MV-4-11 (cell line): ENCODE measurements at places on chromosomes 5 and 9.

GRCh38 chr5:107436201-107436600 is 234.5 kb downstream of the EFNA5 start:
- DNase-seq = no peak

- no peak for DNase-seq
Observed at GRCh38 chr5:77748160-77748559, 28.0 kb downstream of the TBCA start.

- DNase-seq = no peak
Observed at GRCh38 chr9:97528529-97529230, 27.2 kb downstream of the TMOD1 start.

DNA sequence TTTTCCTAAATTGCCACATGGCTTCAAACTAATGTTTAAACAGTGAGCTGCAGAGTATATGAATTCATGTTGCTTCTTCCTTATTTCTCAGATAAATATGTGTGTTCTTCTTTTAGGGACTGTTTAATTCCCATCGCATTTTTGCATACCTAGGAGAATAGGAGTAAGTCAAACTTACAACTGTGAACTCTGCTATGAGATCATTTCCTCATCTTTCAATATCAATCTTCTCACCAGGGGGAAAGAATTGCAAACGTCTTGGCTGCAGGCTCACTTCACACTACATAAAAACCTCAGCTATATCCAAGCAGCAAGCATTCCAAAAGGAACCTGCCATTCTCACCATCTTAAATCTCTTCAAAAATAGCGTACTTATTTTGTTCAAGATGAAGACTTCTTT is 271.0 kb downstream of the DNAH5 start:
- no peak for DNase-seq

- no peak for DNase-seq
Observed at GRCh38 chr5:24183981-24184380, 460.8 kb downstream of the CDH10 start.

DNA sequence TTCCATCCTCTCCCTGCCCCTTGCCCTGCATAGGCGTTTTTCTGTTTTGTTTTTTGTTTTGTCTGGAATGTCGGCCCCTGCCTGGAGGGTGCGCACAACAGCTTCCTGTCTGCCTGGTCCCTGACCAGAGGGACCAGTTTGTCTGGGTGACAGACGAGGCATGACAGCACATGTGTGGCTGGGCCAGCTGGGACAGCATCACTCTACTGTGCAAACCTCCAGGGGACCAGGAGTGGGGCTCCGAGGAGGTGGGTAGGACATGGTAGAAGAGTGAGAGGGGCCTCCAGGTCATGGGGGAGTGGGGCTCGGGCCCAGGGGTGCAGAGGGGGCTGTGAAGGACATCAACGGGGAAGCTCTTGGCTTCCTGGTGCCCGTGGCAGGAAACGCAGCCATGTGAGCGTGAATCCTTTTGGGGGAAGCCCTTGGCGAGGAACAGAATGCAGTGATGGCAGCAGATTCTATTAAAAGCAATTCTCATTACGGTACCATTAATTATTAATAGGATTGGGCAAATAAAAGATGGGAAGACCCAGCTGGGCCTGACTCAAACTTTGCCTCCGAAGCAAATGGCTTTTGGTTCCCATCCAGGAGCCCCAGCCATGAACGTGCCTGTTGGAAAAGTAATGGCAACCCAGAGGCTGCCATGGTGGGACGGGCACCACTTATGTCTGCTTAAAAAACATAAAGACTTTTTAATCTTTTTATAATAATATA is 184.4 kb upstream of the IER5L start:
- no peak for DNase-seq

DNA sequence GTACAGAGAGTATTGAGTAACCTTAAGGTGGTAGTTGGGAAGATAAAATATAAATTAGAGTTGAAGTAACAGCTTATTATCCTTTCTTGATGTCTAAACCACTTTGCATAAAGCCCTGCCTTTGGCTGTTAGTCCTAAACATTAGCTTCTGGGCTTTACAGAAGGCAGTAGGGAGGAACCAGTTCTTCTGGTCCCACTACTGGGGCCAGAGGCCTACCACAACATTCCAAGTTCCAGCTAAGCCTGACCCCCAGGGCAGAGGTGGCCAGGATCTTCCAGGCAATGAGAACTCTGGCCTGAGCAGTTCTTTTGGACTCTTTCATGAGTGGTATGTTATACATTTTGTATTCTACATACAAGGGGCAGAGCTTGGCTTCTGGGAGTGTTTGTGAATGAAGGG is 26.1 kb downstream of the DNAI1 start:
- DNase-seq = no peak

- no peak for DNase-seq
Observed at GRCh38 chr9:77903666-77904285, 127.8 kb downstream of the GNAQ start.

GRCh38 chr5:142491679-142492078 is 166.9 kb upstream of the SPRY4 start:
- DNase-seq = no peak

GRCh38 chr5:53350991-53351770 is 129.2 kb upstream of the FST start:
- DNase-seq = peak; percentile 12

DNA sequence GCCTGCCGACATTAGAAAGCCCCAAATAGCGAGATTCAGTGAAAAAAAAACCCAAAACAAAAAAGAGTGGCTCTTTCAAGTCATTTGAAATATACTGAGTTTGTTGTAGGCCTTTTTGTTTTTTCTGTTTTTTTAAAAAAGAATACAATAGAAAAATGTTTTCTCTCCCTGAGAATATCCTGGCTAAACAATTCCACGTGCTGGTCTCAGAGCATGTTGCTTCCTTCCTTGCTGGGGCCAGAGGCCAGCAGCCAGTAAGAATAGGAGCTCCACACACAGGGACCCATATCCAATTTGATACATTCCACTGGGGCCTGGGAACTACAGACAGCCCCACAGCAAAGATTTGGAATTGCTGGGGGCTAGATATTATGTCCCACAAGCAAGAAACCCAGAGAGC is 191.4 kb downstream of the HSPA4 start:
- DNase-seq = no peak

DNA sequence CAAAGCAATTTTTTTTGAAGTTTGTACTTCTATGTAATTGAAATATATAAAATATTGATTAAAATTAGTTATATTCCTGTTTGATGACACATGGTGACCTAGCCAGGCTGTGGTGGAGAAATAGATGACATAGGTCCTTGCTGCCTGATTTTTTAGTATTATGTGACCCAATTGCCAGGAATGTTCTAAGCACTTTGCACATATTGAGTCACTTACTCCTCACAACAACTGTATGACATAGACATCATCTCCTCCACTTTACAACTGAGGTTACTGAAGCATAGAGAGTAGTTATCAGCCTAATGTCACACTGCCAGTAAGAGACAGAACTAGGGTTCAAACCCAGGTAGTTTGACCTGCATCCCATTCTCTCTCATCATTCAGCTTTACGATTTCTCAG is 26.2 kb upstream of the SNX18 start:
- DNase-seq = no peak

DNA sequence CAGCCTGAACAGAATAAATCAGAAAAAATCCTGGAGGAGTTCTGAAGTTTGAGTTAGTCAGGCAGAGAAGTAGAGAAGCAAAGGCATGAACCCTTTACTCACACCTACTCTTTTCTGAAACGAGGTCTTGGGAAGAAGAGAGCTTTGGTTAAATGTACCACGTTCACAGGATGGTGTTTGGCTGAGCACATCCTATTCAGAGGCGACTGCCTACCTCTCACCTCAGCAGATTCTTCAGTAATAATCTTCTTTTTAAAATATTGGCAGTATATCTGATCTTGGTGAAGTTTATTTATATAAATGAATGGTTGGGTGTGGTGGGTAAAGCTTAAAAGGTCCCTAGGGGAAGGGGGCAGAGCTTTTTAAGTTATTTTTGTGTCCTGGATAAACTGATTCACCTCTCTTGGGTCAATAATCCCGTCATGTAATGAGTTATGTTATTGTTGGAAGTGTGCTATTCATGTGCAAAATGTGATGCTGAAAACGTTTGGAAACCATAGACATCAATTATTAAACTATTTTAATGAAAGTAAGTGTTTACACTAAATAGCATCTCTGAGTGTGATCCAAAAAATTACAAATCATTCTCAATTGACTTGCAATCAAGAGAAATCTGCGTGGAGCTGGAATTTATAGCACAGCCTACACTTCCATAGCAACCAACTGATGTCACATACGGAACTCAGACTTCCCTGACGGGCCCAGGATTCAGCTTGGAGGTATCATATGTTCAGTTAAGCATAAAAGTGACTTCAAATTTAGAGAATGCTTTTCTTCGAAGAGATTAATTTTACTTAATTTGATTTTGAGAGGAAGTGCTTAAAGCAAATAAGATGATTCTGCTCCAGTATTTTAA is 94.3 kb upstream of the EQTN start:
- no peak for DNase-seq

DNA sequence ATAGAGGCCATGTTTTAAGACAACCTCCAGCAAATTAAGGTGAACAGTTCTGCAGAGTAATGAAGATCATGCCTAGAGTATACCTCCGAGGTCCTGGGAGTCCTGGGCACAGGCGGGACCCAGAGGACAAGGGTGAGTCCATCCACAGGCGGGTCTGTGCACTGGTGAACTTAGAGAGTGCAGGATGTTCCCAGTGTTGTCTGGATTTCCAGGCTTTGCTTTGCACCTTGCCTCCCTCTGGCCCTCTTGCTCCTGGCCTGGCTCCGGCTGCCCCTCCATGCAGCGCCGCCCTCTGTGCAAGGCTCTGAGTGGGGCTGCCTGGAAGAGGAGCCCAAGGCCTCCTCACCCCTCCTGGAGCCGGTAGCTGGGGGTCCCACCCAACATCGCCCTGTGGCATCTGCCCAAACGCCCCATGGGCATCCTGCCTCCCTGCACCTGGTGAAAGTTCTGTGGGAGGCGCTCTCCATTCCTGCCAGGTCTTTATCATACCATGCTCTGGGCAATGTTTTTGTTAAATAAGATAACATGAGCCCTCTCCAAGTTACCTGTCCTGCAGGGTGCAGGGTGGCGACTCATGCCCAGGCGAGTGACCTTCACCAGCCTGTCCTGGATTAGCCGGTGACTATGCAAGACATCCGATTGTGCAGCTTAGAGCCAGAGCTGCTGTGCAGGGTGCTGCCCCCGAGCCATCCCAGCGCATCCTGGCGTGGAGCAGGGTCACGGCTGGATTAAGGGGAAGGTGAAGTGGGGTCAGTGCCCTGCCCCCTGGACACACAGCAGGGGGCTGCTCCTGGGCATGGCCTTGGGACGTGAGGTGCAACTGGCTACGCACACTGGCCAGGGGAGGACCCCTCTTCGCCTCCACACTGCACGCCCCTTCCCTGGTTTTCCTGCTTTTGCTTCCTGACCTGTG is 41.3 kb upstream of the LPCAT1 start:
- DNase-seq = no peak

DNA sequence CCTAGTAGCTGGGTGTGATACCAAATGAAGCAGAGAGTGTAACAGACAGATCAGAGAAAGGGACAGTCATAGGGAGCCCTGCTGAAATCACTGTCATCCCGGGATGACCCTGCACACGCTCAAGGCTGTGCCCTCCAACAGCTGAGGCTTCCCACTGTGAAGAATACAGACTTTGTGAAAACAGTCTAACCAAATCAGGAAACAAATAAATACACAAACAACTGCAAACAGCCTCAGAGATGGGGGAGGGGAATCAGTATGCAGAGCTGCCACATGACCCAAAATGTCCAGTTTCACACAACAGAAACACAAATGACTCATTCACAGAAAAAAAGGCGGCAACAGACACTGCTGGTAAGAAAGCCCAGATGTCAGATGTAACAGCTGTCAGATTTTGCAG is 101.9 kb downstream of the ADAMTS2 start:
- no peak for DNase-seq

GRCh38 chr5:96054311-96055030 is 92.8 kb upstream of the ELL2 start:
- peak; percentile 16 for DNase-seq

- peak; percentile 41 for DNase-seq
Observed at GRCh38 chr9:112841261-112841660, 49.4 kb downstream of the SLC46A2 start.

GRCh38 chr5:90888511-90889324 is 330.1 kb downstream of the ADGRV1 start:
- DNase-seq = no peak

DNA sequence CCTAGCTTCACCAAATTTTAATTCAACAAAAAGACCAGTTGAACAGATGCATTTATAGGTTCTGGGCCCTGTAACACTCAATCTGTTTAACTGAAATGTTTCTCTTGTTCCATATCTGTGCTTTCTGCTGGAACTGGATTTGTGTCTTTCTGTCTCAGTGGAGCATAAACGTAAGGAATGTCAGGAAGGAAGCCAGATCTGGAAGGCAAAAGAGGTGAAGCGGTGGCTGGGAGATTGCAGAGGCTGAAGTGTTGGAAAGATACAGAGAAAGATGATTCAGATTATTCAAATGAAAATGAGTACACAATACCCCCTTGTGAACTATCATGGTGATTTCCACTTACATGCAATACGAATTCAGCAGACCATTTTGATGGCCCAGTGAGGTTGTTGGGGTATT is 406.8 kb downstream of the BRINP1 start:
- no peak for DNase-seq

DNA sequence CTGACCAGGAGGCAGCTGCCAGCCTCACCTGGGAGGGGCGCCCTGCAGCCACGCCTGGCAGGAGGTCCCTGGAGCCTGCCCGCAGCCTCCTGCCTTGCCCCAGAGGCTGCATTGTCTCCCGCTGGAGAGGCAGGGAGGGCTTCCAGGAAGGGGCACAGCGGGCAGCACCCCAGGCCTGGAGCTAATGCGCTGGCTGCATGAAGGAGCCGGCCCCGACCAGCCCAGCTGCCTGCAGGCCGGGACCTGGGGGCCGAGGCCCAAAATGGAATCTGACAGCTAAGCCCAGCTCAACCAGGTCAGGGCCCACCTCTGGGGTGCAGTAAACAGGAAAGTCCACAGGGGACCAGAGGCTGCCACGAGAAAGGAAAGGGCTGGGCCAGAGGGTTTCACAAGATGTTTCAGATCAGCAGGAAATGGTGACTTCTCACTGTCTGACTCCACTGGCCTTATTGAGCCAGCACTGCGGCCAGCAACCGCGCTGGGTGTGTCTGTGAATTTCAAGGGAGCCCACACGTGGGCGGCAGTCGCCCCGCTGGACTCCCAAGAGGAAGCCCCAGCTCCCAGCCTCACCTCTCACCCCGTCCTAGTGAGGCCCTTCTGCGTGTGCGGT is 18.6 kb upstream of the NOTCH1 start:
- DNase-seq = peak; percentile 93

GRCh38 chr5:76081811-76082771 is 1.1 kb upstream of the SV2C start:
- DNase-seq = no peak

GRCh38 chr9:121587863-121588262 is 63.6 kb upstream of the DAB2IP start:
- DNase-seq = no peak

- DNase-seq = no peak
Observed at GRCh38 chr9:114212826-114213225, 57.5 kb downstream of the COL27A1 start.

GRCh38 chr9:5876711-5877110 is 14.0 kb upstream of the MLANA start:
- DNase-seq = no peak

DNA sequence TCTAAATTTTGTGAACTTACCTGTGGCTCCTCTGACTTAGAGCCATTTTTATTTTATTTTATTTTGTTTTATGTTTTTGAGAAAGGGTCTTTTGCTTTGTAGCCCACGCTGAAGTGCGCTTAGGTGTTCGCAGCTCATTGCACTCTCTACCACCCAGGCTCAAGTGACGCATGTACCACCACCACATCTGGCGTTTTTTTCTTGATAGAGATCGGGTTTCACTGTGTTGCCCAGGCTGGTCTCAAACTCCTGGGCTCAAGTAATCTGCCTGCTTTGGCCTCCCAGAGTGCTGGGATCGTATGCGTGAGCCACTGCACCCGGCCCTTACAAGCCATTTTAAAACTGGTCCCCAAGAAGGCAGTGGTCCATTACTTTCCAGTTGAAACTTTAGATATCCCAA is 18.5 kb downstream of the MATR3 start:
- DNase-seq = no peak
